HFFc6 (cell line): ENCODE measurements at places on chromosomes 7 and 10. TPM values are rescaled to one million over a fixed set of nuclear protein-coding genes. Genes with fewer than 3 reads are reported as not detected.

DNA sequence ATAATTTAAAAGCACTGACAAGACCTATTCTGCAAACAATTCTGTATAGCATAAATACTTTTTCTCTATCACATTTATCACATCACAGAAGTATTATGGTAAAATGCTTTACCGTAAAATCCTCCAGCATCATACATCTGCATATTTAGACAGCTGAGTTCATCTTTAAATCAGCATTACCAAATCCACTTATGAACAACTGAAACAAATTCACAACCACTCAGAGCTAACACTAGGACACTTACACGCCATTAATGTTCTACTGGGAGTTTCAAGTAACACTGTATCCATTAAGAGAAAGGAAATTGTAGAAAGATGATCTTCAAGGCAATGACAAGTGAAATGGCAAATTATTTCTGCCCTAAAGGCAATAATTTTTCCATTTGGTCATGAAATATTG is 105.7 kb upstream of the DKK1 start:
- DNase-seq = no peak

DNA sequence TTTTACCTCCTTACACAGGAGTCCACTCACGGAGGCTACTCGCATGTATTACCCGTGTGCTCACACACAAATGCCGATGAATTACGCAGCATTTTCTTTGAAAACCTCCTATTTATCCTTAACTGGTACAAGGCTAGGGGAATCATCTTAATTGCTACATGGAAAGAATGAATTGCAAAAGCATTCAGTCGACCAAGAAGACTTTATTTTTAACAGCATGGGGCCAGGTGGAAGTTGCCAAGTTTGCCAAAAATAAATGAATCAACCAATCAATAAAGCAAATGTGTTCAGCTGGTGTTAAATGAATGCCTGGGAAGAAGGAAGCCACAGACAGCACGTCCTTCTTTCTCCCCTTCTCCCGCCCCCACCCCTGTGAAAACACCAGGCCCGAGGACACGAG is 55.8 kb downstream of the CTBP2 start:
- DNase-seq = no peak

- no peak for DNase-seq
Measured at GRCh38 chr7:30467271-30467670, 11.3 kb downstream of the NOD1 start.

DNA sequence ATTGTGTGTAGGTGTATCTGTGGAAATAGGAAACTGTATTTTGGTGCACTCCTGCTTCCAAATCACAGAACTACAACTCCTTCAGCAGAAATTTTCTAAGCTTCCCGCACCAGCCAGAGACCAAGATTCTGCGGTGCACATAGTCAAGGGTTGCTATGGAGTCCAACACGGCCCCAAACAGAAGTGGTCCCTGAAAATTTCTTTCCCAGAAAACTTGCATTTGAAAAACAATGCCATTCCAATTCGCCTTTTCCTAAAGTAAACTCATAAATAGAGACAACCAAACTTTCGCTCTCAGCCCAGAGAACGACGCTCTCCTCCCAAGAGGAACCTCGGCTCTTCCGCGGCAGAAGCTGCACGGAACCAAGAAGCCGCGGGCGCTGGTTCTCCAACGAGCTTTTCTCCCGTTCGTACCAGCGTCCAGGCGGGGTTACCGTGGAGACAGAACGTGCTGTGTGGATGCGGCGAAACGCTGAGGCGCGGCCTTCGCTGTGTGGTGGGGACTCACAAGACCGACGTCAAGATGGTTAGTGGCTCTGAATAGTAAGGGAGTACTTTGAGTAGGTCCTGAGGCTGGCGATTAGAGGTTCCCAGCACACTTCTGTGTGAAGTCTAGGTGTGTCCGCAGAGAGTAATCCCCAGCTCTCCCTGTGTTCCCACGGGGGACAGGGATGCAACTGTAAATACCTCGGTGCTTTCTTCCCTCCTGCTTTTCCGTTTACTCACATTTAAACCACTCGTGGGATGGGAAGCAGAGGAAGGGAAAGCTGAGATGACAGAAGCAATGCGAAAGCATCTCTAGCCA is 24.0 kb upstream of the ZC3HAV1 start:
- DNase-seq = peak; percentile 84

Gene SPDYE2B
- total RNA-seq = not detected in 3 replicates

Gene PRKCQ
- not detected in 2 replicates for total RNA-seq

- no peak for DNase-seq
Measured at GRCh38 chr10:89929282-89930026, 228.1 kb downstream of the KIF20B start.

GRCh38 chr7:30800785-30801252 is 29.6 kb downstream of the MINDY4 start:
- DNase-seq = peak; percentile 75

- no peak for DNase-seq
Measured at GRCh38 chr10:29719281-29719675, 84.5 kb upstream of the SVIL start.

GRCh38 chr10:27536437-27536836 is 32.3 kb downstream of the RAB18 start:
- DNase-seq = no peak

GRCh38 chr10:100904917-100905316 is 7.8 kb upstream of the SLF2 start:
- DNase-seq = no peak

Gene ZNF33B
- total RNA-seq = 8.3 to 9.6 TPM (median 8.7 TPM) in 3 replicates

Gene KCNK18
- not detected in 3 replicates for total RNA-seq

DNA sequence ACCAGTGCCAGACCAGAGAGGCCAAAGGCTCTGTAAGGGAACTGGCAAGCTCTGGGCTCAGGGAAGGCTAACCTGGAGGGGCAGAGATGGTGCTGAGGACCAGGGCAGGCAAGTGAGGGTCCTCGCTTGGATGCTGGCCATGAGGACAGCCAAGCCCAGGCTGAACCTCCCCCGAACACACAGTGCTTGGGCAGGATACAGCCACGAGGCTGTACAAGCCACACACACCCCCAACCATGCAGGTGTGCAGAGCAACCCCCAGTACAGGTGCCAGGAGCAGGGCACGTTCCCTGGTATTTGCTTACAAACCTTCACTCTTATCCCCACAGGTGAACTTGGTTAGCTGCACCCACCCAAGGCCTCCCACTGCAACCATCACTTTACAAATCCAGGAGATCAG is 185.7 kb downstream of the GRID1 start:
- DNase-seq = no peak

Gene VSTM2A
- total RNA-seq = not detected in 3 replicates

- no peak for DNase-seq
Measured at GRCh38 chr10:81928119-81928518, 53.1 kb downstream of the NRG3 start.

- no peak for DNase-seq
Measured at GRCh38 chr7:29360633-29361625, 166.4 kb downstream of the CHN2 start.

- no peak for DNase-seq
Measured at GRCh38 chr7:4707217-4707741, 25.2 kb downstream of the FOXK1 start.

Gene RGS10
- total RNA-seq = 54.7 and 76.0 TPM in 2 replicates

Gene AOAH
- total RNA-seq = not detected in 3 replicates

Gene SLC16A9
- total RNA-seq = not detected in 3 replicates

DNA sequence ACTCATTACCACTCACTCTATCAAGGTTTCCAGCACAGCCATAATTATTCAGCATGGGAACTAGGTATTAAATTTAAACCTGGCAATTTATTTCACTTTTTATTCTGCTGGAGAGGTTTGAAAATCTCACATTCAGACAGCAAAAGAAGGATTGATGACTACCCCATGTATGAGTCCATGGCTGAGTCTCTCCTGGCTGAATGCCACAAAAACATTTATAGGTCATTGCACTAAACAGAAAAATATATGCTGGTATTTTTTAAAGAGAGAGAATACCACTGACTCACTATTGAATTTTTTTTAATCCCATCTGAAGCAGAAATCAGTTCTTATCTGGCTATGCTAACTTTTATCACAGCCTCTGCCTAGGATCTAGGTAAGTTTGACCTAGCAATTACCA is 336.3 kb downstream of the PPP1R3A start:
- DNase-seq = no peak

Gene UNCX
- total RNA-seq = not detected in 3 replicates

Gene TLX1
- not detected in 2 replicates for total RNA-seq
